ENCODE measurements at places on chromosomes 2 and 18.

DNA sequence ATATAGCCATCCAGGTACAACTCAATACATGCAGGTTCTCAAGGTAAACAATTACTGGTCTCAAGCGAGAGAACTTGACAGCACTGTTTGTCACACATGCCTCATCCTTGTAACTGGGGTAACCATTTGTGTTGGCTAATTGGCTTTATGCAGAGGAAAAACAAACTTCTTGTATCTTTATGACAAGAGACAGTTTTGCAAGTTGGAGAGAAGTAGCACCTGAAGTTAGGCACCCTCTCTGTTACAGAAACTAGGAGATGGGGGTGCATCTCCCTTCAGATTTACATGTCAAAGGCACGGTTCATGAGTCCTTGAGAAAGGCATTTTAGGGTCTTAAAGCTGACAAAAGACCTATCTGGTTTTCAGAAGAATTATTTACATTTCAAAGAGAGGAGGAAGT is 241.7 kb downstream of the CD226 start:
- no peak for DNase-seq

DNA sequence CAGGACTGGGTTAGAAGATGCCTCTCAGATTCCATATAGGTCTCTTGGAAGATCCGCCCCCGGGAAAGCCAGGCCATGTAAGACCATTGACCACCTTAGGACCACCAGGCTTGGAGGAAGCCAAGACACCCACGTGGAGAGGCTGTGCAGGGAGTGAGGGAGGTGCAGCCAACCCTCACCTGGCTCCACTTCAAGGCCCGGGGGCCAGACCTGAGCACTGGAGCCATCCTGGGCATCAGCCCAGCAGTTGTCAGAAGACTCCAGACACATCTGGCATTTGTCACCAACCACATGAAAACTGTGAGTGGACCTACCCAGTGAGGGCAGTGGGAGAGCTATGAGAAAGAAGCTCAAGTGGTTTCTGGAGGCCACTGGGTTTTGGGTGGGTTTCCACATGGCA is 214.4 kb downstream of the MYT1L start:
- DNase-seq: no peak

GRCh38 chr2:127347734-127348392 is 39.9 kb downstream of the MAP3K2 start:
- no peak for DNase-seq

DNA sequence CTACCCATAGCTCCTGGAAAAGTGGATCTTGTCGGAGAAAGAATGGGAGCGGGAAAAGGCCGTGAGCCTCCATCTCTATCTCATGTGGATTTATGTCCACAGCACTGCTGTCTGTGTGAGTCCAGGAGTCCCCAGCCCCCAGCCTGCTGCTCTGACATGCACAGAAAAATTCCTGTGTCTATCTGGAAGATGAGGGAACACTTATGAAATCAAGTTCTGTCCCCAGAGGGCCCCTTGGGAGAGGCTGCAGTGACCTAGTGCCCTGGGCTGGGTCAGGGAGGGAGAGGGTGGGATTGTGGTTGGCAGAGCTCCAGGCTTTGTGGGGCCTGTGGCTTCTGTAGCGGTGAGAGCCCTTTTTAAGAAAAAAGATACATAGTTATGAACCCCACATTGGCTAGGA is 37.6 kb downstream of the HJURP start:
- DNase-seq: no peak

DNA sequence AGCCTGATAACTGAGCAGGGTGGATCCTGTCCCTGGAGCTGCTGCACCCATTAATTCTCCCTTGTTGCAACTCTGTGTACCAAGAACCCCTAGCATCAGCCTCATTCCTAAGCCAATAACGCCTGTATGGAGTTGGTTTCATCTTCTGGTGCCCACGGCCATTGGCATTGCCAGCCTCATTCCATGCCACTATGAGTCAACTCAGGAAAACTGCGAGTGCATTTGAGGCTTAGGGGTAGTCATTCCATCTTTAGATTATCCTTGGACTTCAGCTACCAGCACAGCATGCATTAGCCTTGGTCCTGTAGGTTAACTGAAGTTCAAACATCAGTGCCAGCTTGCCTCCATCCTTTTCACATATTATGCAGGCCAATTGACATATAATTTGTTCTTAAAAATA is 1.4 kb upstream of the TRIM54 start:
- no peak for DNase-seq

GRCh38 chr2:55155206-55155605 is 76.9 kb downstream of the CLHC1 start:
- no peak for DNase-seq

- DNase-seq: no peak
These were observed 64.0 kb downstream of the LRRTM4 start for GRCh38 chr2:77458216-77458615.

GRCh38 chr2:110843959-110844510 is 111.7 kb downstream of the ACOXL start:
- no peak for DNase-seq
